ENCODE measurements at places on chromosomes 7 and 10.

DNA sequence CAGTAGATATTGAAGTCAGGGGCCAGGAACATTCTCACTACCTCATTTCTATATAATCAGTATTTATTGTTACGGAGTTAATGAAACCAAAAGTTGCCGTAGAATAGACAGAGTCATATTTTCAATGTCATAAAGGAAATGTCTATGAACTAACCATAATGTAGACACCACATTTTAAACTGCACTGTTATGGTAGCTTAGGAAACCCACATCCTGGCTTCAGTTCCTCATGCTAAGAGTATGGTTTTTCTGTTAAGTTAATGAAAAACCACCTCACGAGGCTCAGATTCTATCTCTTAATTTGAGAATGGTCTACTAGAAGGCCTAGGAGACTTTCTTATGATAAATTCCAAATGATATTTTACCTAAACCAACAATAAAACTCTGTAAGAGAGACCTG lies 166.5 kb downstream of the TMEM26 start:
- no peak for DNase-seq

GRCh38 chr7:43747328-43748105 lies 11.0 kb upstream of the BLVRA start:
- DNase-seq: no peak

DNA sequence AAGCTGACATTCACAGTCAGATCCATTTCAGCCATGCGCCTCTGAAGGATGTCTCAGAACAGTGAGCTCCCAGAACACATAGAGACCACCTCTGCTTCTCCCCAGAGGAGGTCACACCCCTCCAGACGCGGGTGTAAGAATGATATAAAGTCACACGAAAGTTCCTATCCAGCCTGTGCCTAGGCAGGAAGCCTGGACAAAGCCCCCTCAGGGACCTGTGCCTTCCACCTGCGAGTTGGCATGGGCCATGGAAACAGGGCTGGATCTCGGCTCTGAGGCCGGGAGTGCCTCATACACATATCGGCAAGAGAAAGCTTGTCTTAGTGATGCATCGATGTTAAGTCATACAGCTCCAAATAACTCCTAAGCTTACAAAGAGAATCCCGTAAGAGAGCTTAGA lies 5.0 kb downstream of the VIPR2 start:
- no peak for DNase-seq

DNA sequence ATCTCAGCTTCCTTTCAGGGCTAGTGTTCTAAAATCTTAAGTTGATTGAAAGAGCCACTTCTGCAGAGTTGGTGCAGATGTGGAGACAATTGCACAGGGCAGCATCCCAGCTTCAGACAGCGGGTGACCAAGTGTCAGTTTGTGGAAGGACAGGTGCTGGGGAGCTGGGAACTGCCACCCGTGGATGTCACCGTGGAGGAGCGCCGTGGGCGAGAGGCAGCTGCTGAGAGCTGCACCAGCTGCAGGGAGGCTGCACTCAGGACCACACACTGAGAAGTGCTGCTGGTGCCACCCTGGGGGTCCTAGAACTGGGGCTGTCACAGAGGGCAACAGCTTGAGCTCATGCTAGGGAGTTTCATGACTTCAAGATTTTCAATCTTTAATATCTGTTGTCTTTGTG lies 543.0 kb upstream of the FZD8 start:
- no peak for DNase-seq

GRCh38 chr10:78284381-78284780 lies 250.7 kb downstream of the RPS24 start:
- no peak for DNase-seq

DNA sequence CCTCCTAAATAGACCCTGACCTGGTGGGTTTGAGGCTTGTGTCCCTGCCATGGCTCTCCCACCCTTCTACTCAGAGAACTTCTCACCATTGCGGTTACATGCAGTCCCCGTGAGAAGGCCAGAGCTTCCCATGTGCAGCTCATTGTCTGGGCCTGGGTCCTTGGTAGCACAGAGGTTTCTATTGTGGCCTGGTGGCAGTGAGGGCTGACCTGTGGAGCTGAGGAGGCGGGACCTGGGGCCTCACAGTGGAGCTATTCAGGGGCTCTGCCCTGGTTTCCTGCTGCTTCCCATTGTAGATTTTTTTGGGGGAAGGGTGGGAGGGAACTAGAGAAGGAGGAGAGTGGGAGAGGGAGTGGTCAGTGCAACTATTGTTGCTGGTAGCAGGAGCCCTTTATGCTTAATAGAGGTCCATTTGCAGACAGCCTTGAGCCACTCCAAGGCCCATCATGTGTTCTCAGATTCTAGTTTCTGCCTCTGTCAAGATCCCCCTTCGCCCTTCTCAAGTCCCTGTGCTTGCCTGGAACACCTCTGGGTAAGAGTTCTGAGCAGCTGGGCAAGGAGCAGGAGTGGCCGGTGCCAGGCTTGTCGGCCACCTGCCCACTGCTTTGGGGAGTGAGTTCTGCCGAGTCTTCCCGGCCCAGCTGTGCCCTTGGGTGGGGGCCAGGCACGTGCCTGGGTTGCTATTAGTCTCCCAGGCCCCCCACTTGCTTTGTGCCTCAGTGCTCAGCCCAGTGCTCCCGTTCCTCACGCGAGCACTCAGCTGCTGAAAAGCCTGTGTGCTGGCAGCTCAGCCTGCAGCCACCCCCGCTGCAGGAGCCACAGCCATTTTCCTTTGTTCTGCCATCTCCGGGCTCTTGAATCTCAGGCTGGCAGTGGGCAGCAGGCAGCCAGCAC lies 10.7 kb downstream of the TSPAN14 start:
- DNase-seq: no peak

DNA sequence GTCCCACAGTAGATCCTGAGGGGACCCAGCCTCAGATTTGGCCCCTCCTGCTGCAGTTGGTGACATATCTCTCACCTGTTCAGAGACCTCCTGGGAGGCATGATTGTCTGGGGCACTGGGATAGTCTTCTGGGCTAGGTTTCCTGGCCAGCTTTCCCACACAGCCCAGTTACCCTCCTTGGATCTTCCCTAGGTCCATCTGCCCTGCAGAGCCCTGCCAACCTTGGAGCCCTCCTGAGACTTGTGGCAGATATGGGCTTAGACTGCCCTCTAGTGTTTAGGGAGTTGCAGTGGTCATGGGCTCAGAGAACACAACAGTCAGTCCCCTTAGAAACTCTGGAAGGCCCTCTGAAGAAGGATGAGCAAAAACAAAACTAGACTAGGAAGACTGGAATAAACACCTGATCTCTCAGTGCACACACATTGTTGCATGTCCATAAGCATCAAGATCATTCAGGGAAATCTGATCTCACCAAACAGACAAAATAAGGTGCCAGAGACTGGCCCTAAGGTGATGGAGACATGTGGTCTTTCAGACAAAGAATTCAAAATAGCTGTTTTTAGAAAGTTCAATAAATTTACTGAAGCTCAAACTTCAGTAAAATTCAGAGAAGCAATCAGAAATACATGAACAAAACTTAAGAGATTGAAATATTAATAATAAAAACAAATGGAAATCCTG lies 324.6 kb downstream of the ATRNL1 start:
- no peak for DNase-seq

- no peak for DNase-seq
Measured at GRCh38 chr7:117313582-117313981, 9.3 kb downstream of the WNT2 start.

DNA sequence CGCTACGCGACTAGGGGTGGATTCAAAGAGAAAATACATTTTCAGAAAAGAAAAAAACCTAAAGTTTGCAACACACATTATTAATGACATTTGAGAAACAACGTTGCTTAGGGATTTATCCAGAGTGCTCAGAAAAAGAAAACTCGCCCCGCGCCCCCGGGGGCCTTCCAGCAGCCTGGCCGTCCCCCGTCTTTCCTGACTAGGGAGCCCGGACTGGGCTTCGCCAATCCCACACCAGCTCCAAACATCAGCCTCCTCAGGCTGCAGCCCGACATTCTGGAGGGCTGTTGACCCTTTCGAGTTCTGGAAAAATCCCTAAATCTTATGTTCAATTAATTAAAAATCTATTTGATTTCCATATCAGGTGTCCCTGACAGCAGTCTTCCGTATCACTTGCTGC lies 48.6 kb downstream of the CLEC2L start:
- no peak for DNase-seq

DNA sequence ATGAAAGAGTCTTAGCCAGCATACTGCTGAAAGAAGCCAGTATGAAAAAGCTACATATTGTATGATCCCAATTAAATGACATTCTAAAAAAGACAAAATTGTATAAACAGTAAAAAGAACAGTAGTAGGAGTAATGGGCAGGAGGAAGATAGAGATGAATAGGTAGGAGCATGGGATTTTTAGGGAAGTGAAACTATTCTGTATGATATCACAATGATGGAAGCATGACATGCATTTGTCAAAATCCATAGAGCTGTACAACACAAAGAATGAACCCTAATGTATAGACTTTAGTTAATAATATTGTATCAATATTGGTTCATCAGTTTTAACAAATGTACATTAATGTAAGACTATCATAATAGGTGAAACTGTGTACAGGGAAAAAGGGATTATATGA lies 147.9 kb downstream of the IMMP2L start:
- DNase-seq: no peak

GRCh38 chr10:116371737-116372136 lies 47.5 kb downstream of the CCDC172 start:
- DNase-seq: no peak

GRCh38 chr10:20265146-20265545 lies 448.9 kb downstream of the PLXDC2 start:
- DNase-seq: no peak

GRCh38 chr10:44907556-44907955 lies 3.6 kb upstream of the TMEM72 start:
- no peak for DNase-seq

- no peak for DNase-seq
Measured at GRCh38 chr7:66522518-66522917, 106.2 kb upstream of the KCTD7 start.

- DNase-seq: no peak
Measured at GRCh38 chr7:101563943-101564777, 64.9 kb downstream of the MYL10 start.

DNA sequence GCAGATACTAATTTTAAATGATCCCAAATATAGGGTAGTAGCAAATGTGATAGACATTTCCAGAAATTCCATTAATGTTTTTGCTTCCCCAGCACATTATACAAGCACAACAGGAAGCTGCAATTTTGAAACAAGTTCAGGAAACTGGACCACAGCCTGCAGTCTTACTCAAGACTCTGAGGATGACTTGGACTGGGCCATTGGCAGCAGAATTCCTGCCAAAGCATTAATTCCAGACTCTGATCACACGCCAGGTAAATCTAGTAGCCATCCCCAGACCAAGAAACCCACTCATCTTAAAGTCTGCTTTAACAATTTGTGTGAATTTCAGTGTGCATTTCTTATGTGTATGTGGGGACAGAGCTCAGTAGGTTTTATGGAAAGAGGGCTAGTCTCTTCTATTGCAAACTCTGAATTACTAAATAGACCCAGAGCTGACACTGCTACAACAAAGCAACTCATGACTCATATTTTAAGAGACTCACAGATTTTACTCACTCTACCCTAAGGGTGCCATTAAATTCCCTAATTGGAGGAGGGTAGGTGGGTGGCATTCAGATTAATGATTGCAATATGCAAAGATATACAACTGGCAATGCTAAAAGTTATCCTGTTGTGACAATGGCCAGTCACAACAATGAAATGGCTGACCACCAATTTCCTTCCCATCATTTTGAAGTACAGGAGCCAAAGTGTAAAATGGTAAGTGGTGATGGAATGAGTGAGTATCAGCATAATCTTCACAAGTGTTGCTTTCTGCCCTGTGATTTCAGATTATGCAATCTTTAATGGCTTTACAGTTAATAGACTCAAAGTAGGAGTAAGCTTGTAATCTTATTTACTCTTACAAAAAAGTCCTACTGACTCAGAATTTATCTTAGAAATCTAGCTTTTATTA lies 317.6 kb upstream of the PLXDC2 start:
- no peak for DNase-seq

GRCh38 chr7:133054162-133054840 lies 27.6 kb downstream of the CHCHD3 start:
- DNase-seq: no peak

- DNase-seq: no peak
Measured at GRCh38 chr7:115043605-115044004, 121.7 kb downstream of the MDFIC start.

DNA sequence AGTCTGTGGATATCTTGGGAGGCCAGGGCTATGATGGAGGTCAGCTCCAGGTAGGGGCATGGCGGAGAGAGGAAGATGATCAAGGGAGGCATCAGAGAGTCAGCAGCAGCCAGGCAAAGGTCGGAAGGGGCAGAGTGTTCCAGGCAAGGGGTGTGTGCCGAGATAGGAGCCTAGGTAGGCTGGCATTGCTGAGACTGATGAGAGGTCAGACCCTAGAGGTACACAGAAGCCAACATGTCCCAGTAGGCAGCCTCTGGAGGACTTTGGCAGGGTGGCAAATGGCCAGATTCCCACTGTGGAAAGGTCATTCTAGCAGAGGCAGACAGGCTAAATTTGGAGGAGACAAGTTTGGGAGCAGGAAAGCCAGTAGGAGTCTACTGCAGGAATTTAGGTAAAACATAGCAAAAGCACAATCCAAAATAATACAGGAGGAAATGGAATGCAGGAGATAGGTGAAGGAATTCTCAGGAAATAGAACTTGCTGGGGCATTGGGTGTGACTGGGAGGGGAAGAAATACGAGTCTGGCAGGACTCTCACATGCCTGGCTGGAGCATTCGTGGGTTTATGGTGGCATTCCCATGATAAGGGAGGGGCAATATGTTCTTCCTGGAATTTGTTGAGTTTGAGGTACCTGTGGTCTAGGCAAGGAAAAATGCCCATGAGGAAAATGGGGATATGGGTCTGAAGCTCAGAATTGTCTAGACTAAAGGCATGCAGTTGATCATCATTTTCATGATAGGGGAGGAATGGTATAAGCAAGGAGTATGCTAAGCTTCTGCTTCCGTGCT lies 25.7 kb downstream of the TMEM176A start:
- no peak for DNase-seq

GRCh38 chr10:6766131-6766801 lies 186.2 kb upstream of the PRKCQ start:
- DNase-seq: no peak

DNA sequence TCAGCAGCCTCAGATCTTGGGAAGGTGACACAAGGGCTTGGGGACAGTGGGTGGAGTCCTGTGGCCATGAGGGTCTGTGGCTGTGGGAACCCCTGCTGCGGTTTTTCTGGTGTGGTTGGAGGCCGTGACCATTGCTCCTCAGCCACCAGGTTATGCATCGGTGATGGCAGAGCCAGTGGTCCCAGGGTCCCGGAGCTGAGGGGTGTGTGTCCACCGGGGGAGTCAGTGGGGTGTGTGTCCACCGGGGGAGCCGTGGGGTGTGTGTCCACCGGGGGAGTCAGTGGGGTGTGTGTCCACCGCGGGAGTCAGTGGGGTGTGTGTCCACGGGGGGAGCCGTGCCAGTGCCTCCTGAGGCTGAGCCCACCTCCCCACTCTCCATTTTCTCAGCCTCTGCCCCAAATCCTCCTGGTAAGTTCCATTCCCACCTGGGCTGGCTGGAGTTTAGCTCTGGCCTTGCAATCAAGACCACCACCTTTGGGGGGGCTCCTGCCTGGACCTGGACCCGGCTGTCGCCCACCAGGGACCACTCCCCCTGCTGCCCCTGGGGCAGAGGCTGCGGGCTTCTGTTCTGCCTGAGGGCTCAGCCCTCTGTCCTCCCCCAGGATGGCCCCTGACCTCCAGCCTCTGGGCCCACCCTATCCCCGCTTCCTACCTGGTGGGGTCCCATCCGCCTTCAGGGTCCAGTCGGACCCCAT lies 143.5 kb downstream of the ELFN1 start:
- DNase-seq: no peak
